ENCODE measurements at places on chromosomes 16 and 17.

DNA sequence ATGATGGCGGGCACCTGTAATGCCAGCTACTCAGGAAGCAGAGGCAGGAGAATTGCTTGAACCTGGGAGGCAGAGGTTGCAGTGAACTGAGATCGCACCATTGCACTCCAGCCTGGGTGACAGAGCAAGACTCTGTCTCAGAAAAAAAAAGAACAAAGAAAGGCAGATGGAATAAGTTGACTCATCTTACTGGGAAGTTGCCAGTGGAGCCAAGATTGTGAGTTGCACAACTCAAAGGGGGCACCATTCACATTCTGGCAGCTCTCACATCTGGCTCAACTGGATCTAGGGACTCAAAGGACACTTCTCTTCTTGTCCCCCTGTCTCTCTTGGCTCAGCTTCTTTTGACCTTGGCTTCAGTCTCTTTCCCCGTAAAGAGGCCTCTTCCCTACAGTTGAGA lies 53.7 kb upstream of the ETV4 start:
- no peak for DNase-seq

DNA sequence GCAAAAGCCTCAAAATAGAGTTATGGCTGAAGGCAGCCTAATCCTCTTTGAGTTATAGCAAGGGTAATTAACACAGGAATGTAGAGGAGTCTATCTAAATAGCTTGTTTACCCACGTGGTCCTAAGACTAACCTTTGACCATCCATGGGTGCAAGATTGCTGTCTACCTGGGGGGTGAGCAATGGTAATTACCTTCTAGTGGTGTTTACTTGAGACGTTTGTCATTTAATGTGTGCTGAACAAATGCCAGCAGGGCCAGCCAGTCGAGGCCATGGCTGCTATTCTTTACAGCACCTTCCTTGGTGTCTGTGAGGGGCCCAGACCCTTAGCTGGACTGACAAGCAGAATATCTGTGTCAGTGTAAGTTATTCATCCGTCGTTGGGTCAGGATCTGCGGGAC lies 13.9 kb upstream of the PRPSAP1 start:
- DNase-seq, result no peak

DNA sequence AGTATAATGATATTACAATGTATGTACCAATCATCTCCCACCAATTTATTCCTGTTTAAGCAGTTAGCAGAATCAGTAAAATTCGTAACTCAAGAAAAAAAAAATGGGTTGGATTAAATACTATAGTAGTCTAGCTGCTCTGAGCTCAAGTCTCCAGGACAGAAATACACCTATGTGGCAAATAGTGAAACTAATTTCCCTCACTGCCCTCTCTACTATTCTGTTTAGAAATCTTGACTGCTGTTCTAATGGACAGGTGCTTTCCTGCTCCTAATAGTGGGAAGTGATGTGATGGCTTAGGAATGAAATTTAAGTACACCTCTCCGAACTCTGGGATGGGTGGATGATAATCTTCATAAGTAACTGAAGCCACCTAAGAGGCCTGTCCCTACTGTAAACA lies 175.7 kb downstream of the KCNJ2 start:
- no peak for DNase-seq

DNA sequence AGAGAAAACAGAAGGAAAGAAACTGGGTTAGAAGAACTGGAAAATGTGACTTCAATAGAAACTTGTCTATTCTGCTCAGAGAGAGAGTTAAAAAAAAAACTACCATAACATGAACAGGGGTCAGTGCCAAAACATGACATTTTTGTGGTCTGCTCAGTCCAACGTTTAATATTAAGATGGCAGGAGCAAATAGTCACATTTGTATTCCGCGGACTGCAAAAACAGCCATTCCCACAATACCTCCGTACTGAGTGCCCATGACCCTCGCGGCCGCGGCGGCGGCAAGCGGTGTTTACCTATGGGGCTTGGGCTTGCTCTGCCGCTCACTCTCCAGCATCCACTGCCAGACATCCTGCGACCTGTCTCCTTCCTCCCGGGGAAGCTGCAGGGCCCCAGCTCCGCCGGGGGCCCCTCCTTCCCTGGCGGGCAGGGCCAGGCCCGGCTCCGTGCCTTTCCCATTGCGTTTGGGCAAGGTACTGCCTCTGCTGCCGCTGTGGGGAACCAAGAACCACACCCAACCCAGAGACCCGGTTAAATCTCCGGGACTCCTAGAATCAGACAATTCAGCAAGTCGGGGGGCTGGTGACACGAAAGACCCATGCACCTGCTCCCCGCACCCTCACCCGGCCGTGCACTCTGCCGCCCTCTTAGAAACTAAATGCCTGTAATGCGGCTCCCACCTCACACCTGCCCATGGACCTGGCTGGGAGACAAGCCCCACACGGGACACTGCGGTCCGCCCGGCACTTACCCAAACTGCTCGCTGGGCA lies 24.7 kb downstream of the AXIN2 start:
- DNase-seq, result no peak

GRCh38 chr16:23080329-23080728 lies 68.9 kb downstream of the USP31 start:
- no peak for DNase-seq

DNA sequence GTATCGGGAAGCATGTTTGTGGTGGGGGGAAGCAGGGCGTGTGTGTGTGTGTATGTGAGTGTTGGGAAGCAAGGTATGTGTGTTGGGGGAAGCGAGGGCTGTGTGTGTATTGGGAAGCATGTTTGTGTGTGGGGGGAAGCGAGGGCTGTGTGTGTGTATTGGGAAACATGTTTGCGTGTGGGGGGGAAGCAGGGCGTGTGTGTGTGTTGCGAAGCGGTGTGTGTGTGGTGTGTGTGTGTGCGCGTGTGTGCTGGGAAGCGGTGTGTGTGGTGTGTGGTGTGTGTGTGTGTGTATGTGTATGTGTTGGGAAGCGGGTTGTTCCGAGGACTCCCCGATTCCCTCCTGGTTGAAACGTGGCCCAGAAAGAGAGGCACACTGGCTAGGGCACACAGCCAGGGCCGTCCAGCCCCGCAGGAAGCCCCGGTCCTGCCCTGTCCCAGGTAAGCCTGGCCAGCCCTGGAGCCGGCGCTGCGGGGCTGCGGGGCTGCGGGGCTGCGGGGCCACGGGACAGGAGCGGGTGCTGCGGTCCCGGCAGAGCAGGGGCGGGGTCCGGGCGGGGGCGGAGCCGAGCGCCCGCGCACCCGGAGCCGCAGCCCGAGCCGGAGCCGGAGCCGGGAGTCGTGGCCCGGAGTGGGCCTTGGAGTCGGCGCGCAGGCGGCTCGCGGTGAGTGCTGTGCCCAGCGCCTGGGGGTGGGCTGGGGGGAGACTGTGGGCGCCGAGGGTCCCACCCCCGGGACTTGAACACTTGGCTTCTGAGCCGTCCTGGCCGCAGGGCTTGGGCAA lies at the start of gene NOD2:
TSS of gene NOD2 (plus strand) at position 608 of the 783 bp plus-strand sequence. CDS start 5,890 bp downstream, outside the sequence.
- no peak for DNase-seq

- DNase-seq, result no peak
Measured at GRCh38 chr16:84434800-84435199, 66.5 kb downstream of the ATP2C2 start.

DNA sequence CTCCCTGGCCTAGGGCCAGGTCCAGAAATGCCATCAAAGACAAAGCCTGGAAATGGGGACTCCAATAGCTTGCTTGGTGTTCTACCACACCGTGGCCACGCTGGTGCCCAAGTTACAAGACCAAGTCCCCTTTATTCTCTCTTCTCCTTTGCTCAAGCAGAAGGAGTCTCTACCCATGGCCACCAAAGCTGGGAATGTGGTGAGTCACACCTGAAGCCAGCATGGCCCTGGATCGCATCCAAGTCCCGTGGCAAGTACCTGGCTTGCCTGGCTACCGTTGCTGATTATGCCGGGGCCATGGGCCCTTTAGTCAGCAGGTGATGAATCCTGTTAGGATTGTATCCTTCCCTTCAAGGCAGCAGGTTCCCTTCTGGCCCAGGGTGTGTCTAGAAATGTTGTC lies 260.0 kb downstream of the HAPSTR1 start:
- DNase-seq, result no peak

DNA sequence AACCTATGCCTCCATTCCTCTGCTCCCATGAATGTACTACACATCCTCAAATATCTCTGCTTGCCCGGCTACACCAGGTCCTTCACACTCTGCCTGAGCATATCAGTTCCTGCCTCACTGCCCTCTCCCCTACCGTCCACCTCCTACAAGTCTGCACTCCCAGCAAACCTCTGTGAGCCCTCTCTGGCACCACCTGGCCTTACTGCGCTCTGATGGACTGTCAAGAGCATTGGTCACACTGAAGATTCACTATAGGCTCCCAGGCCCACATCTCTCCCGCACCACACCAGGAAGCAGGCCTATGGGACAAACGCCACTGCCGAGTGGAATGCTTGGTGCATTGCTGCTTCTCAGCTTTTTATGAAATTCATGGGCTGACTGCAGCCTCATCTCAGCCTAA lies 8.9 kb downstream of the GINS2 start:
- no peak for DNase-seq

DNA sequence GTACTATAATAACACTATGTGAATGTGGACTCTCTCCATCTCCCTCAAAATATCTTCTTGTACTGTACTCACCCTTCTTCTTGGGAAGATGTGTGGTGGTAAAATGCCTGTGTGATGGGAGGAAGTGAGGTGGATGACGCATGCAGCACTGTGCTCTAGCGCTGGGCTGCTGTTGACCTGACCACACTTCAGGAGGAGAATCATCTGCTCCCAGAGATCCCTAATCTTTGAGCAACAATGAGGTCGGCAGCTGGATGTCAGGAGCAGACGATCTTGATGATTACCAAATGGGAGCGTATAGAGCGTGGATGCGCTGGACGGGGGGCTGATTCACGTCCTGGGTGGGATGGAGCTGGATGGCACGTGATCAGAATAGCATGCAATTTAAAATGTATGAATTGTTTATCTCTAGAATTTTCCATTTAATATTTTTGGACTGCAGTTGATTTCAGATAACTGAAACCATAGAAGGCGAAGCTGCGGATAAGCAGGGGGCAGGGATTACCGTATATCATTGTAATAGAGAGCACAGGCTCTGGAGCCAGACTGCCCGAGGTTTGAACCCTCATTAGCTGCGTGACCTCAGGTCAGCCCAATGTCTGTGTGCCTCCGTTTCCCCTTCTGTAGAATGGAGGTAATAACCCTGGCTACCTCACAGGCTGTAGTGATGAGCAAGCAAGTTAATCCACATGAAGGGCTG lies 23.7 kb upstream of the CYLD start:
- no peak for DNase-seq

GRCh38 chr17:59434429-59434828 lies 103.0 kb downstream of the YPEL2 start:
- no peak for DNase-seq

DNA sequence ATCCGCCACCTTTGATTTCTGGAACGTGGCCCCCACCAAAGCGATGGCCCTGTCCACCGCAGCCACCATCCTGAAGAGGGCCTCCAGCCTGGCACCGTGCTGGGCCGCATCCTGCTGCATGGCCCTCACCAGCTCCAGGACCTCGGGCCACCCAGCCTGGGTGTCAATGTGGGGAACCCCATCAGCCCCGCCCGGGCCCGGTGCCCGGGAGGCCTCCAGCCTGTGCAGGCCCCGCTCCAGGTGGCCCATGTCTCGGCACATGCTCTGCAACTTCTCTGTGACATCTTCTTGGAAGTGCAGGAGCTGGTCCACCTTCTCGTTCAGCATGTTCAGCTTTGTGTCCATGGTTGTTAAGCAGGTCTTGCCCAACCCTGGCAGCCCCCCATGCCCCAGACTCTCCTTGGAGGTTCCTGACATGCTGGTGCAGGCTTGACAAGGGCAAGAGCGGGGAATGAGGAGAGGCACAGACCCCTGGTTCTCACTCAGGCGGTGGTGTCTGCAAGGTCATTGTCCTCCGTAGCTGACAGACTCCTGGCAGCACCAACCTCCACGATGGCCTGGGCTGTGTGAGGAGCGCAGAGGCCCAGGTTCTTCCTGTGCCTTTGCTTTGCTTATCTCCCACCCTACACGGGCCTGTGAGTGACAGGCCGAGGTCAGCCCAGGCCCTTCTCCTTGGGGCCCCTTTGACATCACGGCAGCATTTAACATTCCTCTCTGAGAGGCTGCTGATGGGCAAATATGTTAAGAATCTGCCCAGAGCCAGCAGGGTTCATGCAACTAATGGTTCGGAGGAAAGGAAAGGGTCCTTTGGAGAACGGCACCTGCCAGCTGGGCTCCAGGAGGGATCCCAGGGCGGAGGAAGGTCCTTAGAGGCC lies at the start of gene MYLK3:
TSS of gene MYLK3 (minus strand) at position 568 of the 875 bp plus-strand sequence. CDS start at position 417, 151 bp downstream.
- no peak for DNase-seq

DNA sequence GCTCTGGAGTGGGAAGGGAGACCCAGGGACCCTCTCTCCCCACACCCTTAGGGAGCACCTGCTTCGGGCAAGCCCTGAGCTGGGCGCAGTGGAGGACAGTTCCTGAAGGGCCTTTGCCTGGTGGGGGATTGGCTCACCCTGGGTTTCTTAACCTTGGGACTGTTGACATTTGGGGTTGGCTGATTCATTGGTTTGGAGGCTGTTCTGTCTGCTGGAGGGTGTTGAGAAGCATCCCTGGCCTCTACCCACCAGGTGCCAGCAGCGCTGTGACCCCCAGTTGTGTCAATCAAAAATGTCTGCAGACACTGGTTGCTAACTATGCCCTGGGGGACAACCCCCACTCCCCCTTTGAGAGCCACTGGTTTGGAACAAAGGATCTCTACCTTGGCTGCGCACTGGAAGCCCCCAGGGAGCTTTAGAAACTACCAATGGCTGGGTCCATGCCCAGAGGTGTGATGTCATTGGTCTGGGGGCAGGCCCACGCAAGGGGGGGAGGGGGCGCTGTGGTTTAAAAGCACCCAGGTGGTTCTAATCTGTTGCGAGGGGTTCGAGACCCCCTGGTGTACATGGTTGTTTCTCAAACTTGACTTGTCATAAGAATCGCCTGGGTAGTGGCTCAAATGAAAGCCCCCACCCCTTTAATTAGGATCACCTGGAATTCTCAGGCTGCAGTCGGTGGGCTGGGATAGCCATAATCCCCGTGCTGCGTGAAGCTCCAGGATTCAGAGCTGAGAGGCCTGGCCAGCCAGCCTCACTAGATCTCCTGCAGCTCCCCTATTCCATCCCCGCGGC lies 151.9 kb upstream of the GSE1 start:
- DNase-seq, result no peak

DNA sequence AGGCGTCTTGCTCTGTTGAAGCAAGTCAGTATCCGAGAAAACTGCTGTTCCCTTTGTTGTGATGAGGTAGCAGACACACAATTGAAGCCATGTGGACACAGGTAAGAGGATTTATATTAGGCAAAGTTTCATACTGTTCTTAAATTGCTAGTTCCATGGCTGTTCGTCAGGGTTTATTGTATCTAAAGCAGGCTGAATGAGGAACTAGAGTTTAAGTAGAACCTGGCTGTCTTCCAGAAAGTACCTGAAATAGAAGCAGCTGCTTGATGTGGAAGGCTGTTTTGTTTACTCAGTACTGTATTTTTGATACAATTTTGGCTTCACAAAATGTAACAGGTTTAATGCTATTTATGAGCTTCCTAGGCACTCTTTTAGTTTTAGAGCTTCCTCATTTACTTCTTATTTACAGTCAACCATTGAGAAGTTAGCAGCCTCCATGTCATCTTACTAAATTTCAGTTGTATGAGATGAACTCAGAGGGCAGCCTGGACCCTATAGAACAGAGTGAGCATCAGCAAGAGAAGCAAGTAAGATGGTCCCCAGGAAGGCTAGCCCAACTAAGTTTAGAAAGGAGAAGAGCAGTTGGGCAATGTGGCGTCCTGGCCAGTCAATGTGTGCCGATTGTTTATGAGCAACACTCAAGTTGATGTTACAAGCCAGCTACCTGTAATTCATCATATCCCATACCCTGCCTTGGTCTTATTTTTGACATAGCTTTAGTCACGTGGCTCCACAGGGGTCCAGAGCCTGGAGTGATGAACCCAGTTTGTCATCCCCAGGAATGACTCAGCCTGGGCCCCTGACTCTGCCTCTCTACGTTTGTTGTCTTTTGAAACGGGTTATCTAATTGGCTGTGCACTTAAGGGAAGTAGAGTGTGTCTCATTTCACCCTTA lies 9.7 kb upstream of the ARL2BP start:
- DNase-seq, result no peak

GRCh38 chr16:12482455-12483220 lies 321.0 kb downstream of the CPPED1 start:
- no peak for DNase-seq
